ENCODE measurements at places on chromosomes 12 and 14.

- DNase-seq = peak; percentile 58
Observed at GRCh38 chr14:106691601-106692291, 1165.4 kb downstream of the TMEM121 start.

GRCh38 chr12:71565535-71565934, 98.1 kb downstream of the ZFC3H1 start:
- no peak for DNase-seq

DNA sequence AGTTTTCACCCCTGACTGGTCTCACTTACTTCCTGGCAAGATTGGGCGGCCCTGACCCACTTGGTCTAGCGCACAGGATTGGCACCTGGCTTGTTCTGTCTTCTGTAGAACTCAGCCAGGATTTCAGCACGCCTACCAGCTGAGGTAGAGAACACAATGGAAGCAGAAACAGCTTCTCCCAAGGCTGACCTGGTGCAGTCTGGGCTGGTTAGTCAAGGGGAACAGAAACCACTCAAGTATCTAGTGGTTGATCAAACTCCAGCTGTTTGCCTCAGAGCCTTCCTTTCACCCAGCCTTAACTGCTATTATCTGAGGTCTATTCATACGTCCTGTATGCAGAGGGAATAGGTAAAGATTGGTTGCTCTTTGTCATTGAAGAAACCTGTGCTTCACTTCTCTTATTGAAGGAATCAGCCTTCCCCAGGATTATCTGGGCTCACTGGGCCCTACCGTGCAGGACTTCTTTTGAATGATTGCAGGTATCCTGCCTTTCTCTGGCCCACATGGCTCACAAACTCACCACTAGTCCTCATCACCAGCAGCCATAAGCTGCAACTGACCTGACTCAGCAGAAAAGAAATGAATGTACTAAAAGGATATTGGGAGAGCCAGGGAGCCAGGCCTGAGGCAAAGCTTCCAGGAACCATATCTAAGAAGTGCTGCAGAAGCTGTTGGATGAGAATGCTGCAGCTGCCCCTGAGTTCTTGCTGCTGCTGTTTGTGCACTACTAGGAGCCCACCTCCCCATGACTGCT, 2.5 kb upstream of the PLEKHD1 start:
- DNase-seq = no peak

DNA sequence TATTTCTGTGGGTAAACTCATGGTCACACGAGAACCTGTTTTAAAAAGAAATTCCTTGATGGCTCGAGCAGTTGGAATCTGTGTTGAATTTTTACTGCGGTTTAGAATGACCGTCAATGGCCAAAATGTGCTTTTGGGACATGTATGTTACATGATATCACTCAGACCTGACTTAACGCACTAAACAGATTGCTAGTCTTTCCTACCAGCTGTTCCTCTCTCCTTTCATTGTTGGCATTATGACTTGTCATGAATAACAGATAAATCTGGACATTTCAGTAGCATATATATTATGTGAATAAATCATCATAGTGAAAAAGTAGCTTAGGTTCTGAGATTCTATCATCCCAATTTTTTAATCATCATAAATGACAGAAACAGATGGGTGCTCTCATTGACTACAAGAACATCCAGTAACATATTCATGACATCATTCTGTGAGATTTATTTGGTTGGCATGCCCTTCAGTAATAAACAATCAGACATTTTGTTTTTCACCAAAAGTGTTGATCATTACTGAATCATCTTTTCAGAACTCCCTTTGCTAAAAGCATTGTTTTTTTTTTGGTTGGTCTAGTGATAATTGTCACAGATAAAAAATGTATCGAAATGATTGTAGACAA, 57.9 kb upstream of the NAV3 start:
- DNase-seq = no peak

DNA sequence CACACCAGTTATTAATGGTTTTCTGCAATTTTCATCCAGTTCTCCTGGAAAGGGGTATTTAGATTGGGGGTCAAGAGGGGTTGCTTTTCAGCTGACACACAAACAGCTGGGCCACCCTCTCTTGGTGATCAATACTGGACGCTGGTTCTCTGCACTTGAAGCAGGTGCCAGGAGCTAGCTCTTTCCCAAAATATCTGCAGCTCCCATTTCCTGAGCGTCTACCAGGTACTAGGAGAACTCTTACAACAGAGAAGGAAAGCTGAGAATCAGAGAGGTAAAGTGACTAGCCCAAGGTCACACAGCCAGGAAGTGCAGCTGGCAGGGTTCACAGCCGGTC, 1.2 kb downstream of the TESC start:
- no peak for DNase-seq

DNA sequence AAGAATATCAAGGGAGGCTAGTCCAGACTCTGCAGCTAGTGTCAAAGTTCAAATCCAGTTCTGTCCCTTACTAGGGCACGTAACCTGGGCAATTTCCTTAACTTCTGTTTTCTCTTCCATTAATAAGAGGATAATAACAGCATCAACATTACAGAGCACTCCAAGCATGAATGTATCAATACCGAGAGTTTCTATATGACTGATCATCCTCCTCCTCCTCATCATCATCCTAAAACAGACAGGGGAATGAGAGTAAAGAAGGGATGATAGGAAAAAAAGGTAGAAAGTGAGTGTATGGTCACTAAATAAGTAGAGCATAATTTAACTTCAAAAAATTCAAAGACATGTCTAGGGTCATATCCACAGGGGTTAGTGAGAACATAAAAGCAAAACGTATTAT, 171.4 kb downstream of the NDUFA12 start:
- DNase-seq = no peak

DNA sequence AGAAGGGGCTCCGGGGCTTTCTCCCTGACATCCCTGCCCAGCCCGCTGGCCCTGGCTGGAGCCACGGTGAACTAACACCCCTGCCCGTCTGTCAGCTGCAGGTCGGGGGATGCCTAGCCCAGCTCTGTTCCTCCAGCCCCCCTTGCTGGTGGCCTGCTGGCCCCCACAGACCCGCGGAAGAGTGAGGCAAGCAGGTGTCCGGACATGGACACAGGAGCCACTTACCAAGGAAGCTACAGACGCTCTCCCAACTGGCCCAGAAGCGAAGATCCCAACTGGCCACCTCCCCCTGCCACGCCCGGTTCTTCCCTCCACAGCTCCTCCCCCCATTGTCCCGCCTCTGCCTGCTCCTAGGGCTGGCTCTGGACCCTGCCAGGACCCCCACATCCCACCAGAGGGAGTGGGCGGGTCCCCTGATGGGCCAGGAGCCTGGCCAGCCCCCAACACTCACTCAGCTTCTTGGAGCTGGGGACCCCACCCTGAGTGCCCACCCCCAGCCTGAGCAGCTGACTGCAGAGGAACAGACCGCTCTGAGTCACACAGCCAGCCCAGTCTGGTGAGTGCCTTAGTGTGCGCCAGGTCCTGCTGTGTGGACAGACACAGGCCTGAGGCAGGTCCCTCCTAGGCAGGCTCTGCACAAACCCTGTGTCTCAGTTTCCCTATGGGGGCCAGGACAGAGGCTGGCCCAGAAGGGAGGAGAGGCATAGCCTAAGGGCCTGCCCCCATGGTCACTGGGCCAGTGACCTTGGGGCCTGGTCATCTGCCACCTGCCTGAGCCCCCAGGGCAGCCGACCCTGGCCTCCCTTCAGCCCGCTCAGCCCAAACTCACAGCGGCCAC, 7.7 kb downstream of the AHNAK2 start:
- no peak for DNase-seq

Data from hematopoietic multipotent progenitor cell treated with erythropoietin and hydrocortisone succinate and interleukin-3 and kit ligand, for 4 days (in vitro differentiated cells).